ENCODE measurements at places on chromosomes 5 and 9.

DNA sequence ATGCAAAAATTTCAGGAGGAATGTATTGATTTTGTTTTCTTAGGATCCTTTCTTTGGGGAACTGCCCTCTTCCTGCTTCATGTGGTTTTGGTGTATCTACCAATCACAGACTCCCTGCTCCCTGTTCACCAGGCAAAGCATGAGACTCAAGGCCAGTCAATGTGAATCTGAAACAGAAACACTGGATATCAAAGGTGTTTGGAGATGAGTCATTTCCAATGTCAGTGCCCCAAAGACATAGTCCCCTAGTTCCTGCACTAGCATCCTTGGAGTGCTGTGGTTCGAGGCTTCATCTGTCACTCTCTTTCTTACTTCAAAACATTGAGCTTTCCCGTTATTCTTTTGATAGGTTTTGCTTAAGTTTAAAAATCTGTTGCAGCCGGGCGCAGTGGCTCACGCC lies 8.1 kb downstream of the PPP3R2 start:
- DNase-seq = no peak

GRCh38 chr9:19623941-19624340 lies 164.9 kb downstream of the SLC24A2 start:
- no peak for DNase-seq

DNA sequence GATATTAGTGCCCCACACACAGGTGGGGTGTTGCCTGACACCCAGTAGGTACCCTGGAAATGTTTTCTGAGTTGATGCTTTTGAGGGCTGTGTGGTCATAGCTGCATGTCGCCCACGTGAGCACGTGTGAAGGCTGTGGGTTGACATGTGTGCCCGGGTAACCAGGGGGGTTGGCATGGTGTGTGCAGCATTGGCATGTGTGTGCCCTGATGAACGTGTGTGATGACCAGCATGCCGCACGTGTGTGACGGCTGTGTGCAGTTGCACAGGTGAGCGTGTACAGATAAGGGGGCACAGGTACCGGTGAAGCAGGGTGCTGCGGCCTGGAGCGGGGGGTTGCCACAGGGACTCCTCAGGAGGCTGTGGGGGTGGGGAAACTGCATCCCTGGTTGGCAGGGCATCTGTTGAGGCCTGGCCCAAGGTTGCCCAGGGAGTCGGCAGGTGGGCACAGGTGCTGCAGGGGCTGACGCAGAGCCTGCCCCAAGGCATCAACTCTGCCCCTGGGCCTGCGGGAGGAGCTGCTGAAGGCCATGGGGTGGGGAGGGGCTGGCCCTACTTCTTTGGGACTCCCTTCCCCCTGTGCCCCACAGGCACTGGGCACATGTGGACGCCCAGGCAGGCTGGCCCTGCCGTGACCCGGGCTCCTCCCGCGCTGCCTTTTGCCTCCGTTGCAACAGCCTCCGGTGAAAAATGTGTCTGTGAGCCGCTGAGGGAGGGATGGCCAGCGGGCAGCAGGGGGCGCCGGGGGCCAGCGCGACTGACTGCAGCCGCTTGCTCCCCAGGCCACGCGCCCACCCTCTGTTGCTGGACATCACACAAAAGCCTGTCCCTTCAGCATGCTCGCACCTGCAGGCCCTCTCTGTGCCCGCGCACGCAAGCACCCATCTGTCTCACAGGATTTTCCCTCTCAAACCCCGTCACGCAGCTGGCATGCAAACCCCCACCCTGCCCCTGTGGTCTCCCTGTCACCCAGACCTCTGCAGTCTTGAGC lies 2.2 kb downstream of the UNC5A start:
- peak; percentile 60 for DNase-seq

GRCh38 chr9:132610661-132611060 lies 28.3 kb downstream of the BARHL1 start:
- no peak for DNase-seq

DNA sequence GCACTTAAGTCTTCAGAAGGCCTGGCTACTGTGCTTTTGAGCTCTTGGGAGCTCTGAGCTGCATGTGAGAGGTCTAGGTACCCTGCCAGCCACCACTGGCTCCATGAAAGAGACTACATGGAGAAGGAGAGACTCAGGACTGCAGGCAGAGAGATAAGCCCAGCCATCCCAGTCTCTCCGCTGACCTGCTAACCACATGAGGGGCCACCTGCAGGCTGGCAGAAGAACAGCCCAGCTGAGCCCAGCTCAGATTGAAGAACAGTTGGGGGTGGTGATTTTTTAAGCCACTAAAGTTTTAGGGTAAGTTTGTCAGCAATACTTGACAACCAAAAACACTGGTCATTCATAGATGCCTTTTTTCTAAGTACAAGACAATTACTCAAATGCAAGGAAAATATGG lies 205.0 kb upstream of the PRDM9 start:
- no peak for DNase-seq

DNA sequence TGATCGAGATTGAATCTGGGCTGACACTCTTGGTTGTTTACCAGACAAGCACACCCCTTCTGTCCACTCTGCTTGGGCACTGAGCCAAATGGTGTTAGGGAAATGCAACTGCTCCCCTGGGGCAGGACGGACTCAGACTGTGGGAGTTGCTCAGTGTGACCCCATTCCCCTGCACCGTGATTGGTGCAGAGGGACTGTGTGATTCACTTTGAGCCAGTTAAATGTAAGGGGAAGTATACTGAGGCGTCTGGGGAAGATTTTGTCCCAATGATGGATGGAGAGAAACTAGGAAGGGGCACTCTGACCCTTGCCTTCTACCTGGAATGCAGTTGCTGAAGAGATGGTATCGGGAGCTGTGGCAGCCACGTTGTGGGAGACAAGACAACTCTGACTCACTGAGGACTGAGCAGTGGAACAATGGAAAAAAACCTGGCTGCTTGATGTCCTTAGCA lies 196.0 kb upstream of the ANKRD55 start:
- DNase-seq = no peak

DNA sequence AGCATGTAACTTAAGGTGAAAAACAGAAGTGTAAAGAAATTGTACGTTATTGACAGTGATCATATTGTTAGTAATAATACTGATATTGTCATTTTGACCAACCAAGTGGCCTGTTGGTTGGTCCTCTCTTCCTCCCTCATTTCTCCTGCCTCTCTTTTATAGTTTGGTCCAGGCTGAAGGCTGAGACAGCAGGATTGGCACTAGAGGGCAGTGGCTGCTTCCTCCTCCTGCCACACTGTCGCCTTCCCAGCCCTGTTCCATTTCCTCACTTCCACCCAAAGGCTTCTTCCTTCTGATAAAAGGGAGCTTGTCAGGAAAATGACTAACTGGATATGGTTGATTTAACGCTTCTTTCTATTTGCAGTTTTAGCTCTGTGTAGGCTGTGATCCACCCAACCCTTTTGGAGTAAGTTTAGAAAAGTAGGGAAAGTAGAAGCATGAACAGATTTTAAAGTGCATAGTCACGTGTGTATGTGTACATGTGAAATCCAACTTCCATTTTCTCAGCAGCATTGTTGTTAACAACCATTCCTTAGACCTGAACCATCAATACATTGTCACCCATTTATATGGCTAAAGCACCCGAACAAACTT lies 35.6 kb downstream of the PTCD2 start:
- no peak for DNase-seq

GRCh38 chr5:136200130-136200529 lies 7.2 kb upstream of the SMIM32 start:
- DNase-seq = no peak

- no peak for DNase-seq
Measured at GRCh38 chr5:152271420-152271819, 133.7 kb downstream of the NMUR2 start.

GRCh38 chr5:15234366-15234765 lies 265.6 kb upstream of the FBXL7 start:
- DNase-seq = no peak

DNA sequence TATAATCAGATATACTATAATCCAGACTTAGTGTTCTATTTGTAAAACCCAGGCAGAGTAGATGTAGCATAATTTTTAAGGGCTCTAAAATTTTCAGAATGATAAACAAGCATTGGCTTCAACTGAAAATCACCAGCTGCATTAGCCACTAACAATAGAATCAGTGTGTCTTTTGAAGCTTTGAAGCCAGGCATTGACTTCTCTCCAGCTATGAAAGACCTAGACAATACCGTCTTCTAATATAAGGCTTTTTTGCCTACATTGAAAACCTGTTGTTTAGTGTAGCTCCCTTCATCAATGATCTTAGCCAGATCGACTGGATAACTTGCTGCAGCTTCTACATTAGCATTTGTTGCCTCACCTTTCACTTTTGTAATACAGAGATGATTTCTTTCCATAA lies 1877.3 kb upstream of the ACO1 start:
- DNase-seq = no peak

GRCh38 chr5:137195483-137195882 lies 303.6 kb downstream of the SPOCK1 start:
- no peak for DNase-seq

DNA sequence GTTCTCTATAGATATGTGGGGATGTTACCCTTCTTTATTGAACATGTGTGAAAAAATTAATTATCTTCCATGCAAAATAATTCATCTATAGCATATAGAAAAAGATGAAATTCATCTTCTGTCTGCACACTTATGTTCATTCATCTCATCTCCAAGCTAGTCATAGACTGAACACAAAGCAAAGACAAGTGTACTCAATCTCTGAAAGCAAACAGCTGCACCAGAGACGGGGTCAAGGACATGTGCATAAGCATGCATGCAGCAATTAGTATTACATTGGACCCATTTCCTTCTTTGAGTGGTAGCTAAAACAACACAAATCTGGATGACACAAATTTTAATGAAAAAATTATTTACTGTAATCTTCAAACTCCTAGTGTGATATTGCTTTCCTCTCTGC lies 547.0 kb upstream of the COX7C start:
- DNase-seq = no peak

- DNase-seq = peak; percentile 65
Measured at GRCh38 chr9:91758491-91758981, 191.5 kb downstream of the ROR2 start.

DNA sequence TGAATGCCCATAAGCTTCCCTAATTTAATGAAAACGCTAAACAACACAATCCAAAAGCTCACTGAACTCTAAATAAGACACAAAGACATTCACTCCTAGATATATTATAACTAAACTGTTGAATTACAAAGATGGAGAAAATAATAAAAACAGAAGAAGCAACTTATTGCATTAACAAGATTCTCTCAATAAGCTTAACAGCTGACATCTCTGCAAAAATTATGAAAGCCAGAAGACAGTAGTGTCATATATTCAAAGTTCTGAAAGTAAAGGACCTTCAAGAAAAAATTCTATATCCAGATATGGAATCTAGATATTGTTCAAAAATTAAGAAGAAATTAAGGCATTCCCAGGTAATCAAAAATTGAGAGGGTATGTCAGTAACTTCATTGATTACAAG lies 957.8 kb upstream of the TYRP1 start:
- no peak for DNase-seq

DNA sequence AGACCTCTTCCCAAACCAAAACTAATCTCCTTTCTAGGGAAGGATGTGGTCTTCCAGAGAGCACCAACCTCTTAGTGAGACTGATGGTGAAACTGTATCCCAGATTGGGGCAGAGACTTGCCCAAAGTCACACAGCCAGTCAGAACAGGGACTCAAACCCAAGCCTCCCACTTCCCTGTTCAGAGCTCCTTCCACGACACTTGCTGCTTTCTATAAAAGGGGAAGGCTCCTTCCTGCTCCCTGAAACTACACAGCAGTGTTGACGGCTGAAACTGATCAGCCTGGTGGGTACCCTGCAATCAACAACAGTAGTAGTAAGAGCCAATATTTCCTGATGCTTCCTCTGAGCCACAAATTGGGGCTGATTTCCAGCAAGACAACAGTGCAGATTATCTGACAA lies 1.5 kb downstream of the TOR2A start:
- DNase-seq = no peak

GRCh38 chr9:72441848-72442607 lies 77.0 kb upstream of the ZFAND5 start:
- DNase-seq = no peak

DNA sequence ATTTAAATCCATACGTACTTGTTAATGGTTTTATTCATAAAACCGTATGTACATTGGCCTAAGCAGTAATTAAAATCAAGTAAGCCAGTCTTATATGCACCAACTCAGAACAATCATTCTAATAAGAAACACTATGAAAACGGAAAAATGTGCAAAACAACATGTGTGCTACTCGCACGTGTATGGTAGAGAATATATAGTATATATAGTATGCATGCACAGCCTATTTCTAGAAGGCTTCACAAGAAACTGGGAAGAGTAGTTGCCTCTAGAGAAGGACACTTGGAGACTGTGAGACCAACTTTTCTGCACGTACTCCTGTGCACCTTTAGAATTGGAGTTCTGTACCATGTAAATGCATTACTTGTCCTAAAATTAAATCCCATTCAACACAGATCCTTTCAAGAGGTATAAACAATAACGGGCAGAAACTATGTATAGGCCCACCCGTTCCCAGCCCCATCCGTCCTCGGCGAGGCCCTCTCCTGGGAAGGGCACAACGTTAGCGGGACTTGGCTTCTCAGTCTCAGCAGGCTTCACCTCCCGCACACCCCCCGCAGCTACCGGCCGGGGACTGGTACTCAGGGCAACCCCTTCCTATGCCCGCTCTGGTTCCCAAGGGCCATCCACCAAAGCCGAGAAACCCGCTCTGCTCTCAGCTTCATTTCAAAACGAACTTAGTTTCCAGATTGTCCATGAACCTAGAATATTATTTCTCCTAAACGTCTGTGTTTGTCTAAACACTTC lies 2.0 kb downstream of the CDC14B start:
- DNase-seq = no peak

- peak; percentile 57 for DNase-seq
Measured at GRCh38 chr5:148831590-148832565, 5.5 kb downstream of the ADRB2 start.

DNA sequence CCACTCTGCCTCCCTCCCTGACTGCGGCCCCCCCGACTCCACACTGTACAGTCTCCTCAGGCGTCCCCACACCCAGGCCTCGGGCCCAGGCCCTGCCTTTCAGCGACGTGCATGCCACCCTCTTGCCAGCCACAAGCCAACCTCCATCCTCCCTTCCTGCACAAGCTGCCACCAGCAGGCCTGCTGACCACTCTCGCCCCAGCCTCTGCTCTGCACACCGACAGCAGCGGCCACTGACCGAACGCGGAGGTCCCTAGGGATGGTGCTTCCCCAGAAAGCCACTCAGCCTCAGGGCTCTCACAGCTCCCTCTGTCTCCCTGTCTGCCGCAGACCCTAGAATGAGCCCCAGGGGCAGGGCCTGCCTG lies 18.6 kb downstream of the LMAN2 start:
- no peak for DNase-seq

GRCh38 chr9:80066931-80067330 lies 495.2 kb downstream of the TLE4 start:
- DNase-seq = no peak

GRCh38 chr9:32339424-32339823 lies 45.0 kb upstream of the ACO1 start:
- DNase-seq = no peak

- DNase-seq = no peak
Measured at GRCh38 chr9:131704988-131705387, 34.9 kb downstream of the RAPGEF1 start.

GRCh38 chr5:139294374-139295165 lies 1.0 kb downstream of the MATR3 start:
- DNase-seq = peak; percentile 48

- DNase-seq = no peak
Measured at GRCh38 chr5:96624596-96624995, 37.6 kb upstream of the CAST start.

Measured in GM10248 (cell line).